ENCODE measurements at places on chromosomes 6 and 20.

- DNase-seq = no peak
These were observed 27.6 kb upstream of the HLA-C start for GRCh38 chr6:31299511-31299910.

GRCh38 chr6:42103753-42104094 is 38.7 kb downstream of the C6orf132 start:
- DNase-seq = no peak

DNA sequence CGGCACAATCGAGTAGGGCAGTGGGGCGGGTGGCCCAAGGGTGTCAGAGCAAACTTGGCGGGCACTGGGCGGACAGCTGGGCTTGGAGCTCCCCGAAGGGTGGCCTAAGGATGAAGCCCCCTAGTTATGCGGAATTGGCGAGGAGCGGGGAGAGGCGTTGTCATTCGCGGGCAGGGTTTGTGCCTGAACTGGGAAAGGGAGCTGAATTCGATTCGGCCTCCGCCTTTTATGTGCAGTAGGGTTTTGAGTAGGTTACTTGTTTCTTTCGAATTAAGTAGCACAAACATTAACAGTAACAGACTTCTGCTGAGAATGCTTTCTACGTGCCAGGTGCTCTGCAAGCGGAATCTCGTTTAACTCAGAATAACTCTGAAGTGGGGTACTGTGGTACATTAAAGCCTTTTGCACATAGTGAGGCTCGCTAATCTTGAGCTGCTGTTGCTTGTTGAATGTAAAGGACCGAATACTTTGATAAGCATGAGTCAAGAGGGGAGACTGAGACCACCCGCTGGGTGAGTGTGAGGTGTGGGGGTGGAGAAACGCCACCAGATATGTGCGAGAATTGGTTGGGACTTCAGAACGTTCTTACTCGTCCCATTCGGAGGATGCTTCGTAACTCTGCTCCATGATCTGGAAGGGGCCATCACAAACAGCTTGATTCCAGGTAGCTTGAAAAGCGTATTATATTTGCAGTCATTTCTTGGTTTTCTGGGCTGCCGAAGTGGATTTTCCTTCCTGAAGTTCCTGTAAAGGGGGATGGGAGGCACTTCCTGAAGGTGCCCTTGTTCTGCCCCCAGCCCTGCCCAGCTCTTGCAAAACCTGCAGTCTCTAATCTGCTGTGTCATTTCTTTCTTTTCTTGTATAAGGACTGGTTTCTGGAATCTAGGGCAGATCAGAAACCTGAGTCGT is 833 bp downstream of the RAB5IF start:
- DNase-seq = no peak

DNA sequence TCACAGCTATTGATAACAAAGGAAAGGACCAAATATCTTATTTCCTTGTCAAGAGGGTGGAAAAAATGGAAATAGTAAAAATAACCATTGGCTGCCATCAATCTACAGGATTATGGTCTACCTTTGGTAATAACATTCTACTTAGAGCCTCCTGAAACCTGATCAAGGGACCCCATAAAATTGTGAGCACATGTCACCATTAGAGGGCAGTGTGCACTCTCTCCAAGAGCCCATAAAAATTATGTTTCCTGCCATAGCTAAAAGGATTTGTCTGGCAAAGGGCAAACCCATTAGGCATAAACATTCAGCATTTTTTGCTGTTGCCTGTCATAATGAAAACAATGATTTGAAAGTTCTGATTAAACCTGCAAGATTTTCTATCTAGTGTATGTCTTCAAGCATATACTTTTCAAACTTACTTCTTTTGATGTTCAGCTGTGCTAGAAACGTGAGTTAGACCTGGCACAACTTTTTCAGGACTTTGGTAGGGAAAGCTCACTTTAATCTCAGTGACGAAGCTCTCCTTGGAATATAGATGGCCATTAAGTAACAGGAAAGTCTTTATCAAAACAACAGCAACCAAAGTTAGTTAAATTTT is 120.7 kb upstream of the ZFP64 start:
- DNase-seq = peak; percentile 54

- DNase-seq = no peak
These were observed 11.4 kb downstream of the SYTL3 start for GRCh38 chr6:158661156-158661685.

DNA sequence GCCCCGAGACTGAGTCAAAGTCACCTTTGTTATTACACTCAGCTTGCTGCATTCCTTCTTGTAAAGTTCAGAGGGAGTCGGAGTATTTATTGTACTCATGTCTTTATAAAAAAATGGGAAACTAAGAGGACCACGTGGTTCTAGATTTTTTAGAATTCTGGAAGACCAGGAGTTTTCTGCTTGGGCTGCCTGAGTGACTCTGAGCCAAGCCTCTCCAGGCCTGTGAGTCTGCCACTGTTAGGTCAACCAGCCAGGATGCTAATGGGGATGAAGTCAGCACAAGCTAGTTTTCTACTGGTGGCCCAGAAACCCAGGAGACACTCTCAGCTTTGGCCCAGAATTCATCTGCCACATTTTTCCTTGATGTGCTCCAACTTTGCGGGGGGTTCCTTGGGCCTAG is 453.5 kb upstream of the SULF2 start:
- DNase-seq = no peak

DNA sequence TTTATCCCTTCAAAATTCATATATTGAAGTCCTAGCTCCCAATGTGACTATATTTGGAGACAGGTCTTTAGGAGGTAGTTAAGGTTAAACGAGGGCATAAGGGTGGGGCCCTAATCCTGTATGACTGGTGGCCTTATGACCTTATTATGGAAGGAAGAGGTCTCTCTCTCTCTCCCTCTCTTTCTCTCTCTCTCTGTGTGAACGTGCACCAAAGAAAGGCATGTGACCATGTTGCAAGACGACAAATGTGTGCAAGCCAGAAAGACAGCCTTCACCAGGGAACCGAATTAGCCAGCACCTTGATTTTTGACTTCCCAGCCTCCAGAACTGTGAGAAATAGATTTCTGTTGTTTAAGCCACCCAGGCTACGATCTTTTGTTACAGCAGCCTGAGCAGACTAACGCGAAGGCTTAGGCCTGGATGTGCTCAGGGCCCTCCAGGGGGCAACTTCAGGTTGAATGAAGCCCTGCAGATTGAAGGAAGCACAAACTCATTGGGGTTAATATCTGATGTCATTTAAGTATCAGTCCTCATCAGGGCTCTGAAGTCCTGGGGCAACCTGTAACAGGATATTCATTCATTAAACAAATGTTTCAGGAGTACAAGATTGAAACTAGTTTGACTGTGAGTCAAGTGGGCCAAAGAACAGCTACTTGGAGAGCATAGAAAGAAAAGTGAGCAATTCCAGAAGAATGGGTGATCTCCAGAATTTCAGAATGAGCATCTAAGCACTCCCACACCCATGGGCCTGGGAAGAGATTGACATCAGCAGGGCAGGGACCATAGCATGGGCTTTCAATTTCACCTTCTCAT is 157.4 kb upstream of the TNFAIP3 start:
- DNase-seq = no peak

GRCh38 chr20:35564905-35565304 is 23.0 kb downstream of the ERGIC3 start:
- no peak for DNase-seq

All from KG1 (cell line).